NCI-H446 treated with DMSO at 0.1 percent for 48 hours (cell line): ENCODE measurements at places on chromosomes 5 and 9.

GRCh38 chr5:177087398-177088005 lies 787 bp downstream of the FGFR4 start:
- no peak for DNase-seq

GRCh38 chr5:88391991-88392390 lies 123.3 kb upstream of the TMEM161B start:
- DNase-seq, result no peak

DNA sequence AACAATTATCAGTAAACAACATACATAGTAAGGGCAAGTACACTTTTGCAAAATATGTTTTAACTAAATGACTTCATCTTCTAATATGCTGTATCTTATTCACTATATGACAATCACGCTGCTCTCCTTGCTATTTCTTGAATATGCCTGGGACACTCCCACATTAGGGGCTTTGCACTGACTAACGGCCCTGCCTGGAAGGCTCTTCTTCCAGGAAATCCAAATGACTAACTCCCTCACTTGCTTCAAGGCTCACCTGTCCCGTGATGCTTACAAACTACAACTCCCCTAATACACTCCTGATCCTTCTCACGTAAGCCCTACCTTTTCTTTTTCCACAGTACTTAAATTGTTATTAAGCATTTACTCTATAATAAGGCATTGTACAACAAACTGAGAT lies 10.6 kb downstream of the ERP44 start:
- DNase-seq, result no peak

GRCh38 chr9:10274175-10274574 lies 338.6 kb downstream of the PTPRD start:
- peak; percentile 33 for DNase-seq

GRCh38 chr5:115393239-115393638 lies 96.8 kb upstream of the CCDC112 start:
- DNase-seq, result no peak

GRCh38 chr5:4113905-4114304 lies 518.3 kb downstream of the IRX1 start:
- no peak for DNase-seq
